Stimulated activated CD4-positive, alpha-beta T cell treated with anti-CD3 and anti-CD28 coated beads, TNF-alpha, amount 100 ng/mL, for 1 hour (primary cell): ENCODE measurements at places on chromosomes 5 and 9.

GRCh38 chr9:136686794-136687711 lies at the start of gene AGPAT2:
AGPAT2 (minus strand) TSS chr9:136687457; CDS start chr9:136687357, 100 bp downstream.
- DNase-seq, result peak; percentile 54

GRCh38 chr9:135347461-135347860 lies 132.1 kb upstream of the PPP1R26 start:
- DNase-seq, result no peak

DNA sequence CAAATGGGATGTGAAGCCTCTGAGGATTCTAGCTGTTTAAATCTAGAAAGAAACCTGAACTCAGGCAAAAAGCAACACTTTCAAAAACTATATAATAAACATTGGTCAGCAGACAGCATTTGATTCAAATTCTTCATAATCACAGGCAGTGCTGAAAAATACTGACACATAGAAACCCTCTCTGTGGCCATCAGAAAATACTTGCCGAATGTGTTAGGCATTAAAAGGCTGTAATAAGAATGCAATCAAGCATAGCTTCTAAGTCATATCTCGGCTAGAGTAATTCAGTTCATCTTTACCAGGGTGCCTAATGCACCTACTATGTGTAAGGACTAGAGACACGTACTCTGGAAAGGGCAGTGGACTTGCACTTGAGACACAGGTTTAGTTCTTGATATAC lies 405.3 kb upstream of the SGCD start:
- DNase-seq, result no peak

DNA sequence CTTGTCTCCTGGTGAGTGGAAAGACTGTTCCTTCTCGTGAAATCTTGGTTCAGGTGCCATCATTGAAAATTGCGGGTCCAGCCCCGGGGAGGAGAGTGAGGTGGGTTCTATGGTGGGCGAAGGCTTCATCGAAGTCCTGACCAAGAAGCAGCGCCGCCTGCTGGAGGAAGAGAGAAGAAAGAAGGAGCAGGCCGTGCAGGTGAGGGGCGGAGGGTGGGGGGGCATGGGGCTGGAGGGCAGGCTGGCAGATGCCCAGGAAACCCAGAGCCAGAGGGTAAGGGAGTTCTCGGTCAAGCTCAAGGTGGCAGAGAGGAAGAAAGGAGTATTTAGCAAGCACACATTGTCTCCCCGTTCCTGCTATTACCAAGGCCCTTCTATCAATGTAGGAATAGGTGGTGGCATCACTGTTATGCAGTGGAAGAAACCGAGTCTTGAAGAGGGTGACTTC lies 24.3 kb upstream of the POMT1 start:
- DNase-seq, result peak; percentile 34

DNA sequence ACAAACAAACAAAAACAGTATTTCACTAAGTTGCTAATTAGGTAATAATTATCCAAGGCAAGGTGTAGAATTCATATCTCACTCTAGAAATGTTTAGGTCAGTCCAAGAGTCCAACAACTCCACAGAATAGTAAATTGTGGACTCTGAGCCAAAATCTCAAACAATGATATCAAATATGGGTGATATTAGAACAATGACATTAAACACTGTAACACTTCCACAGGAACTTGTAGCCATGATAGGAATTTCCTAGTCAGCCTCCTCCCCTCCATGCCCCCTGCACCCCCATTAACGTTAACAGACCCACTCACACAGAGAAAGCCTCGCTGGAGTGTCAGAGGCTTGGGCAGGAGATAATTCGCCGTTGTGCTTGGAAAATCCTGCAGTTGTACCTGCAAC lies 305.0 kb upstream of the PIK3R1 start:
- DNase-seq, result no peak

DNA sequence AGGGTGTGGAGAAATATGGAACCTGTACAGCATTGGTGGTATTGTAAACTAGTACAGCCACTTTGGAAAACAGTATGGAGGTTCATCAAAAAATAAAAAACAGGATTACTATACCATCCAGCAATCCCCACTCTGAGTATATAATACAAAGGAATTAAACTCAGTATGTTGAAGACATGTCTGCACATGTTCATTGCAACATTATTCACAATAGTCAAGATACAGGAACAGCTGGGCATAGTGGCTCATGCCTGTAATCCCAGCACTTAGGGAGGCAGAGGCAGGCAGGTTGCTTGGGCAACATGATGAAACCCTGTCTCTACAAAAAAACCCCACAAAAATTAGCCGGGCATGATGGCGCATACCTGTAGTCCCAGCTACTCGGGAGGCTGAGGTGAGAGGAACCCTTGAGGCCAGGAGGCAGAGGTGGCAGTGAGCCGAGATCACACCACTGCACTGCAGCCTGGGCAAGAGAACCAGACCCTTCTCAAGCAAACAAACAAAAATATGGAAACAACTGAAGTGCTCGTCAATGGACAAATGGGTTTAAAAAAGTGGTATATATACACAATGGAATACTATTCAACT lies 63.6 kb downstream of the TMEM174 start:
- no peak for DNase-seq

GRCh38 chr5:57776035-57776434 lies 293.4 kb upstream of the ACTBL2 start:
- no peak for DNase-seq

DNA sequence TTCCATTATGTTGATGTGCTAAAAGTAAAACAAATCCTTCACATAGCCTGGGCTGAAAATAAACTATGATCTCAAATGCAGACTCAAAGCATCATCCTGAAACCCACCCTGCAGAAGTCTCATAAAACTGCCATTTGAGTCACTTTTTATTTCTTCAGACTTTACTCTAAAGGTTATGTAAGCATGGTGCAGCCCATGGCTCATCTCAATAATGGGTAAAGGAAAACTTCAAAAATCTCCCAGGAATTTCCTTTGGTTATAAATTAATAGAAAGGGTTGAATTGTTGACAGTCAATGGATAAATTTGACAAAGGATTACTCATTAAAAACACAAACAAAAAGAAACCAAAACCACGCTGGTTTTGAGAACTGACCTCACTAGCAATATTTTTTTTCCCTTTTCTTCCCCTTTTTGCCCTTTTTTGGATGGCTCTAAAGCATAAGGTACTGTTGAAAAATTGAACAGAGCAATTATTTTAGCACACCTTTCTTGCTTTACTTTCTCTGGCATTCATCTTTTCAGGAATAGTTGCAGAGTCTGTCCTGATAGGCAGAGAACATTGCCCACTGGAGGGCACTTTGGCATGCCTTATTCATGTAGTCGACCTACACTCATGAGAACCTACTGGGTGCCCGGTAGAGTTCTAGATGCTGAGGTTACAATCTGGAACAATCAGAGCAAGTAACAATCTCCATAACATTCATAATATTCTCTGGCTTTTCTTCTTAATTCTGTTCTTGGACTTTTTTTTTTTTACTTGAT lies 191.4 kb downstream of the TMEM167A start:
- DNase-seq, result no peak
